Activated CD8-positive, alpha-beta T cell treated with anti-CD3 and anti-CD28 coated beads for 36 hours (primary cell): ENCODE measurements at places on chromosomes 4 and X.

- DNase-seq = no peak
Measured at GRCh38 chr4:186901850-186902249, 178.2 kb upstream of the FAT1 start.

DNA sequence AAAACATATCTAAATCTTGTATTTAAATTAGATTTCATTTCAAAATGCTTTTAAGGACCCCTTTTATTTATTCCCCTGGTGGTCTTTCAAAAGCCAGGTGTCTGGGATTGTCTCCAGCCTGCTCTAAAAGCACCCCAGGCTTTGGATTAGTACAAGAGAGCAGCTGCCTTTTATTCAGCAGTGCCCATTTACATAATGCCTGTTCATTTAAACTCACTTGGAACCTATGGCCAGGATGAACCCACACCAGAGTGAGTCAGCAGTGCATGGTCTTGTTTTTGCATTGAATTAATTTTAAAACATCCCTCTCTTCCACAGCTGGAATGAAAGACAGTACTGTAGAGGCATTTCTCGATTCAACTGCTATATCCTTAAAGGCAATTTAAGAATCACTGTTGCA is 64.1 kb upstream of the TENM3 start:
- DNase-seq = no peak

- no peak for DNase-seq
Measured at GRCh38 chr4:6943012-6943884, 33.6 kb downstream of the TBC1D14 start.

DNA sequence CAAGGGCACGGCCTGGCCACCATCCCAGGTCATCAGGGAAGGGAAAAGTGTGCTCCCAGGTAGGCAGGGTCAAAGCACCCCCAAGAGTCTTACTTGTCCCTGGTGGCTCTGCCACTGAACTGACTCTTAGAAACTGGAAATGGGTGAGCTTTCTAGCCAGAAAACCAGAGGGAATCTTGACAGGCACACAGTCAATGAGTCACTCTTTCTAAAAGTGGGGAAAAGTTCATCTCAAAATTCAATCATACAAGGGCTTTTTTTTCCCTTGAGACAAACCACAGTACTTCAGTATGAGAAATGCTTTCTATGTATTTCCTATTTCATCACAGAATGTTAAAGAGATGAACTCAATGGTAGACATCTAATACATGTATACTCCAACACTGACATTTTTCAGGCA is 12.5 kb downstream of the HPF1 start:
- no peak for DNase-seq

DNA sequence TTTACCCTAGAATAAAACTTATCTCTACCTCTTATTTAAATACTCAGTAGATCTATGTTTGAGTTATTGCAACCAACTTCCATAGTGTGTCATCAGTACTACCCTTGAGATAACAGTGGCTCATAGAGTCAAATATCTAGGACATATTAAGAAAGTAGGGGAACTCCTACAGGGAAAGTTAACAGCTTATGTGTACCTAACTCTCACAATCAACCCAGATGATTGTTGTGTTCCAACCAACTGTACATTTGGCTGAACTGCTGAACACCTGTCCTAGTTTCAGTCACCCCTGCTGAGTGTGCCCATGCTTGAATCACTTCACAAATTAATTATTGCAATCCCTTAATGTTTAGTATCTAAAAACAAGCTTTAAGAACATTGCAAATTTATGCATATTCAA is 244.2 kb upstream of the GRID2 start:
- DNase-seq = no peak

GRCh38 chr4:37719021-37719420 is 32.8 kb upstream of the RELL1 start:
- DNase-seq = no peak

DNA sequence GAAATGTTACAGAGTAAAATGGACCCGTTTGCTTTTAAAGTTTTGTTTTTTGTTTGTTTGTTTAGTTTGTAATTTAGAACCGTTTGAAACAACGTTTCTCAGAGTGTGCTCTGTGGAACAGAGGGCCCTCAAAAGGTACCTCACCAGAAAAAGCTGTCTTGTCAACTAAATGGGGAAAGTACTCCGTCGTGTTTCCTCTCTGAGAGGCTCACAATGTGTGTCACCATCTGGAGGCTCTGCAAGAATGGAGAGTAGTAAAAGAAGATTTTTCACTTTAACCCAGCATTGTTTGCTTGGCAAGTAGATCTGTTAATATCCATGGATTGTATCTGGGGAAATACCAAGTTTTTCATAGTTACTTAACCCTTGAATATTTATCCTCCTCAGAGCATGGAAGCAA is 1.5 kb upstream of the ENPEP start:
- no peak for DNase-seq

GRCh38 chrX:12610079-12610478 is 181.1 kb upstream of the PRPS2 start:
- DNase-seq = no peak

- DNase-seq = no peak
Measured at GRCh38 chr4:107314156-107314555, 278.0 kb upstream of the DKK2 start.

DNA sequence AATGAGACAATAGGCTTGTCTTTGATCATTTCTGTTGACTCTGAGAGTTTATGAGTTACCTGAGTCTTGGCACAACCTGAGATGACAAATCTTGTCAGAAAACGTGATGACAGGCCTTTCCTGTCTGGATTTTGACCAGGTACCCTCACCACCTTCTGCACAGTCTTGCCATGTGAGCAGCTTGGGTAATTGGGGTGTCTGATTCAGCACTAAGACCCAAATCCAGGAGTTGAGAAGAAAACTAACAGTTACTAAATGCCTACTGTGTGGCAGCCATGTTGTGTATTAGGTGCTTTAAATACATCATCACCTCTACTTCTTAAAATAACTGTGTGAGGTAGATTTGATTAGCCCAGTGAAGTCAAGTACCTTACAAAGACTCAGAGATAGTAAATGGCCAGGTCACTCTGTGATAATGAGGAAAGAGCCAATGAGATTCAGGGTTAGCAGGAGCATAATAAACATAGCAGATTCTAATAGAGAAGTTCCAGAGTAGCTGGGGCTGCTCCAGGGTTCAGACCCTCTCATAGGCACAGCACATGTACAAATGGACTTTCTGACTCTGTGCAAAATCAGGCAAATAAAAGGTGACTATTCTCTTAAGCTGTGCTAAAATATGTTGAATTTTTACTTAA is 2.8 kb downstream of the EREG start:
- DNase-seq = no peak

- DNase-seq = peak; percentile 57
Measured at GRCh38 chrX:46903458-46904242, 8.6 kb upstream of the JADE3 start.
